ENCODE measurements at places on chromosomes 2 and 18.

DNA sequence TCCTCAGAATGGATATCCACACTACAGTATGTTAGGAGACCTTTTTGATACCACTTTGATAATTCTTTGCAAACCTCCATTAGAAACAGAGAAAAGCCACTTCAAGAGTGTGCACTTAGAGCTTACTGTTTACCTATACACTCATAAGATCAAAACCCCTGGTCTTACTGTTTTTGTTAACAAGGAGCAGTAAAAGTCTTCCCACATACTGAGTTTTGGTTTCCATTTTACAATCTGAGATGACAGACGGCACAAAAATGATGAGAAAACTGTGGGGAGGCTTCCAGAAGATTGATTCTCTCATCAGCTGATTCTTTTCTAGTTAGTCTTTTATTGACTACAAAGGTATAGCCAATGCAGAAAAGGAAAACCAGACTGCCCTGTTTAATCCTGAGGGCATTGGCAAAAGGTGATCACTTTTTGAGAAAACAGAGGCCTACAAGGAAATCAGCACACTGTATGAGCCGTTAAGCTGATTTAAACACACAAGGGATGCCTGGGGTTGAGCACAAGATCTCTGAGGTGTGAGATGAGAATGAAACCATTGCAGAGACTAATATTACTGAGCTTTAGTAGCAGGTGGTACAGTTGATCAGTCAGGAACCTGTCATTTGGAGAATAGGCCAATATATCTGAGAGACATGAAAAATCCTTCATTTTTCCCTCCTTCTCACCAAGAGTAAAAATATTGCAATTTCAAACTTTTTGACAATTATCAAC lies 368.6 kb downstream of the GRB14 start:
- no peak for DNase-seq

DNA sequence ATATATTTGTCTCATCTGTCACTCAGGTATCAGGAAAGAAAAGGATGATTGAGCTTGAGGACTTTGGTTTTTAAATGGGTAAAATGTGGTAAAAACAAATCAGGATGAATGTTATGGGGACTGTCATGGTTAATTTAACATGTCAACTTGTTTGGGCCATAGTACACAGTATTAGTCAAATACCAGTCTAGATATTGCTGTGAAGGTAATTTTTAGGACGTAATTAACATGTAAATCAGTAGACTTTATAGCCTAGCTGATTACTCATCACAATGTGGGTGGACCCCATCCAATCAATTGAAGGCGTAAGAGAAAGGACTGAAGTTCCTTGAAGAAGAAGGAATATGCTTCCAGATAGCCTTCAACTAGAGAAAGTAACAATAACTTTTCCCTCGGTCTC lies 275.7 kb upstream of the ZNF804A start:
- no peak for DNase-seq

GRCh38 chr18:23243178-23243577 lies 107.9 kb downstream of the CABLES1 start:
- no peak for DNase-seq

DNA sequence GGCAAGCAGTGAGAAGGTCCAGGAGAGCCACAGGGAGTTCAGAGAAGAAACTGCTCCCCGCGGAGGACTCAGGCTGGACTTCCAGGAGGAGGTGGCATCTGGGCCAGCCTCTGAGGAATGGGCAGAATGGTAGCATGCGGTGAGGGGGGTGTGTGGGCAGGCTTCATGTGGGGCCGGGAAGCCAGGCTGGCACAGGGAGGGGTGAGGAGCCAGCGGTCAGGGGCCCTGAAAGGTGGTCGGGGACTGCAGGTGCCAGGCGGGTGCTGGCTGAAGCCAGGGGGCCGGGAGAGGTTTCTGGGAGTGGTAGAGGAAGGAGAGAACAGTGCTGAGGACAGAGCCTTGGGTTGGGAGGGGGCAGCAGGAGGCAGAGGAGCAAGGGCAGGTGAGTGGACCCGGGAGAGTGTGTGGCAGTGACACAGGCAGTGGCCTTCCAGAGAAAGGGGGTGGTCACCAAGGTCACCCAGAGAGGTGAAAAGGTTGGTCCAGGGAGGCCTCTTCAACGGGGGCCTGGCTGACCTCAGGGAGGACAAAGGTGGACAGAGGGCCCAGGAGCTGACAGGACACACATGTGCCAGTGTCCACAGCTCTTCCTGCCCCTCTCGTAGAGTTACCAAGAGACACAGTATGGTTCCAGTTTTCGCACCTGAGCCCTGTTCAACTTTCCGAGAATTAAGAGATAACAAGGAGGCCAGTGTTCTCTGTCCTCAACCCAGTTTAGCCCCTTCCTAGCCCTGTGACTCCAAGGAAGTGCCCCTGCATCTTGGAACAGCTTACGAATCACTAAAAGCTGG lies 101.2 kb upstream of the ASB18 start:
- no peak for DNase-seq

DNA sequence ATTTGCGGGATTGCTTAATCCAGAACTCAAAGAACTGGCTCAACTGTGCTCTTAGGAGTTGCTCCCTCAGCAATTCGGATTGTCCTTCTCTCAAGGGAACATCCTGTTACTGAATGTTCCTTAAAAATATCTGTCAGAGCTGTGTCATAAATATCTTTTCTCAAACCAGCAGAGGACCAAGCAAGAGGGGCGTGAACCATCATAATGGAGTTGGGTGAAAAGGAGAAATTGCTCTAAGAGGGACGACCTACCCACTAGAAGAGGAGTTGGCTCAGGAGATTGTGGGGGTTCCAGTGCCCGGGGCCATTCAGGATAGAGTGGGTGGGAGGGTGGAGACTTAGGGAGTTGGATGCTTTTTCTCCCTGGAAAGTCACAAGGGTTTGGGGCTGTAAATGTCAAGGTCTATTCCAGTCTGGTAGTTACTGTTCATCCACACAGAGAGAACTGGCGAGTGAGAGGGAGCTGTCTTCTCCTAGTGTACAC lies 59.5 kb downstream of the MERTK start:
- no peak for DNase-seq

DNA sequence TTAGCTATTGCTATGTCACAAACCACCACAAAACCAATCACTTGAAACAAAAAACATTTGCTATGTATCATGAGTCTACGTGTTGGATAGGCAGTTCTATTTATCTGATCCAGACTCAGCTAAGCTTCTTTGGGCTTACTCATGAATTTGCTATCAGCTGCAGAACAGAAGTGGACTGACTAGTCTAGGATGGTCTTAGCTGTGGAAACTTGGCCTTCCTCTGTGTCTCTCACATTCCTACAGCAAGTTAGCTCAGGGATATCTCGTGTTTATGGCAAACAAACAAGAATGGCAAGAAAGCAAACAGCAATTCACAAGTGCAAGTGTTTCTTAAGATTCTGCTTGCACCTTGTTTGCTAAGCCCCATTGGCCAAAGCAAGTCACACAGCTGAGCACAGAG lies 288.0 kb upstream of the TNP1 start:
- DNase-seq = no peak

DNA sequence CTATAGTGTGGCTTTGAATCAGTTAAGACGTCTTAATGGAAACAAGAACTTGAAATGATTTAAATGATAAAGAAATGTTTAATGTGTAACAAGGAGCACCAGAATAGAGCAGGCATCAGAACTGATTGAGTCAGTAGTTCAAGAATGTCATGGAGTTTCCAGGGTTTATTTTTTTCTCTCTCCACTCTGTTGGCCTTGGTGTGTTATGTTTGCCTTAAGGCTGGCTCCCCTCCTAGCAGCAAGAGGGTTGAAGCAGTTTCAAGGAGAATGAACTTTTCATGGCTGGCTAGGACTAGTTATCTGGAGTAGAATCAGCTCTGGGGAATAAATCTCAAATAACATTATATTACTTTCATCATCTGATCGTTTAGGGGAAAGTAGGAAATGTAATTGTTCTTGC lies 13.4 kb upstream of the GLS start:
- no peak for DNase-seq

DNA sequence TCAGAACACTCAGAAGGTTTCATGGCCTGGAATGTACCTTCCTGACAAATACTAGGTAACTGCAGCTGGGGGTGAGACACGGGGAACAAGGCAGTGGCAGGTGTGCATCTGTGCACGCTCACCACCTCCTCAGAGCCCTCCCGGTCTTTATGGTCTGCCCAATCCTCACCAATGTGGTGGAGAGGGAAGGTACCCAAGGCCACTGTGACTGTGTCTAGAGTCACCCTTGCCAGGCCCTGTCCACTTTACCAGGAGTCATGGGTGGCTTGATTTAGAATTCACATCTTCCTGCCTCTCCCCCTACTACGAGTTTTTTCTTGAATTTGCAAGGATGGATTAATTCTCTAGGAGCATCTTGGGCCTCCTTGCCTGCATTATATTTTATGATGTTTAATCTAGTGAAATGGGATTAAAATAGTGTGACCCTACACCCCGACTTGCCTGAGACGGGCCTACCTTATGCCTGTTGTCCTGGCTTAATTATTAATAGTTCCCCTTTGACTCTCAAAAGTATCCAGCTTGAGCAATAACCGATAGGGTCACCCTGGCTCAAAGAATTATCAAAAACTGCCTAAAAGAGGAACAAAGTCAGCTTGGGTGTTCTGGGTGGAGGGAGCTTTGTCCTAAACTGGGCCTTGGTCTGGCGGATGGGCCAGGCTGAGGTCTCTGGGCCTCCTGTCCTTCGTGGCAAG lies 56.5 kb downstream of the ACAA2 start:
- no peak for DNase-seq

GRCh38 chr18:20996418-20996817 lies 115.2 kb downstream of the ROCK1 start:
- DNase-seq = no peak

- no peak for DNase-seq
These were observed 340.6 kb downstream of the PAX3 start for GRCh38 chr2:221958224-221958623.

DNA sequence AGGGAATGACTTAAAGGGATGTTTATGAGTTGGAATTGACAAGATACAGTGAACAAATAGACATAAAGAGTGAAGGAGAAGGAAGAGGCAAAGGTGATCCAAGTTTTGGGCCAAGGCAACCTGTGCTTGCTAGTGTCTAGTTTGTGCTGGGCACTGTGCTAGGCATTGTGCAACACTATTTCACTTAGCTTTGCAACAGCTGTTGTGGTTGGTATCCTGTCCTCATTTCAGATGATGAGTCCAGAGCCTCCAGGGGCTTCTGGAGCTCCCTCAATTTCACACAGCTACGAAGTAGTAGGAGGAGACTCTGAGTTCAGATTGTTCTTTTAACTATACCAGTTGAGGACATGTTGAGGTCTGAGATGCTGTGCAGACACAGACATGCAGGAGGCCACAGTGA lies 18.1 kb upstream of the LOXHD1 start:
- DNase-seq = no peak

DNA sequence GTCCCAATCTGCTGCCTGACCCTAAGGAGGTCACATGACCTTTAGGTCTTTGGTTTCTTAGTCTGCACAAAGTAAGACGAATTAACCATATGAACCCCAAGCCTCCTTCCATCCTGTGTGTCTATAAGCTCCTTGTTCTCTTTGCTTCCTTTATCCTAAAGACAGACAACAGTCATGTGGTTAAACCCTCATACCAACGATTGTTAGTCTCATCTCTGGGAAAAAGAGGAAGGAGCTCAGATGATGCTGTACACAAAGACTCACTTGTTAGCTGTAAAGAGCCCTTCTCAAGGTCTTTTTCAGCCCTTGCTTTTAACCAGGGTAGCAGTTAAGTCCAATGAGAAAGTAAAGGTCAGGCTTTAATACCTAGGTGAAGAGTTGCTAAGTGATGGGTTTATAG lies 443.7 kb downstream of the TNS1 start:
- no peak for DNase-seq

DNA sequence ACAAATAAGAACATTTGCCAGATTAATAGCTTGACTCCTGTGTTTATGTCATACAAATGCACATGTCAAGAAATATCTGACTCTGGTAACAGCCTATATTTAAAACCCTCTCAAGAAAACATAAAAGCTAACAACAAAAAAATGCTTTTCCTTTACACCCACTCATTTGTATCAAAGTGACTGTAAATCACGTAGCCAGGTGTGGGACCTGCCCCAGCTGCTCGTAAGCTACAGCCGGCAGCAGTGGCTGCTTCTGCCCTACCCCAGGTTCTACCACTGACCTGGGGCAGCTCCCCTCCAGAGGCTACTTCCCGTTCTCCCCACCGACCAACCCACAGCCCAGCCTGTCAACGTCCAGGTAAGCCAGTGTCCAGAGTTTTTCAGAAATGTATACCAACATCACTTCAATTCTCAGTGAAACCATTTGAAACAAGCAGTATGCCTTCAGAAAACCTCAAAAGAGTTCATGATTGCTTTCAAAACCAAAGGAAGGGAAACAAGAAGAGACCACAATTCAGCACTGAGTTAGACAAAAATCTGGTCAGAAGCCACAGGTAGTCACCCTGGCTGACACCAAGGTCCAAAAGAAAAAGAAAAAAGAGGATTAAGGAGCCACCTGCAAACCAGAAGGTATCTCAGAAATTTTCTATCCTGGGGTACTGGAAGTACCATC lies 40.4 kb downstream of the KIDINS220 start:
- DNase-seq = no peak

- DNase-seq = no peak
These were observed 301.4 kb upstream of the CNTNAP5 start for GRCh38 chr2:123723706-123724105.

- DNase-seq = no peak
These were observed 52.1 kb downstream of the SLC38A11 start for GRCh38 chr2:164903204-164903603.

- DNase-seq = no peak
These were observed 15.0 kb downstream of the PPP4R1 start for GRCh38 chr18:9599328-9599727.

- no peak for DNase-seq
These were observed 56.7 kb downstream of the DIS3L2 start for GRCh38 chr2:232018181-232018580.

GRCh38 chr2:75716406-75716805 lies 5.7 kb upstream of the GCFC2 start:
- no peak for DNase-seq

DNA sequence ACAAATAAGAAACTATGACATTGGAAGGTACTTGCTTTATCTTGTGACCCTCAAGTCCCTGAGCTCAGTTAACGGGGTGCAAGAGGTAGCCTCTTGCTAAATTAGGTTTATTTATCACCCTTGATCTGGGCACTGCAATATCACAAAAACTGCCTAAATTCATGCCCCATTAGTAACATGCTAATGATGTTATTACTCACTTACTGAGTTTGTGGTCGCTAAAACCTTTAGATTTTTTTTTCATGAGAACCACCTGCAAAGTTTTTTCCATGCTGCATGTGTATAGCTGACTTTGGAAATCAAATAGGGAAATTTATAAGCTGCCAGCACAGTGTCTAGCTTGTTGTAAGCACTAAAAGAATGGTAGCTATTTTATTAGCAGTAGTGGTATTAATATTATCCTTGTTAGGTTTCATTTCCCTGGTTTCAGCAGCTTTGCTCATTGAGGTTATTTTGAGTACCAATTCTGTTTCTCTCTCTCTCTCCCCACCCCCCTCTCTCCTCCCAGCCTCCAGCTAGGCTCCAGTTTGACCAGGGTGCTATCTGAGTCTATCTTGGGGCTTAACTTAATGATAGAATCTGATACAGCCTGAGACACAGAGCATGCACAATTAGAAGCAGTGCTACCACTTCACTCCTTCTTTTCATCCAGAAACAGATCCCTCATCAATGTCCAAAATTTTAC lies 88.7 kb upstream of the ATP8B1 start:
- no peak for DNase-seq

GRCh38 chr2:105789745-105790460 lies 45.2 kb downstream of the NCK2 start:
- no peak for DNase-seq
